Thoracic aorta (tissue), 2 donors: ENCODE measurements at places on chromosomes 7 and 10. TPM values are rescaled to one million over a fixed set of nuclear protein-coding genes. Genes with fewer than 3 reads are reported as not detected.

CUBN gene
- 4.1 TPM for total RNA-seq

RADIL gene
- total RNA-seq: 6.7 TPM

FRAT2 gene
- total RNA-seq: 8.3 TPM

CHRM2 gene
- total RNA-seq: not detected

SEMA4G gene
- total RNA-seq: 3.5 TPM

BLNK gene
- total RNA-seq: 6.9 TPM

GIMAP5 gene
- 35.9 TPM for total RNA-seq

ZNF25 gene
- total RNA-seq: 22.9 TPM

GRCh38 chr10:67119651-67120050 is 193.8 kb downstream of the LRRTM3 start:
- no peak overlapping the region for H3K27ac ChIP-seq
- H3K36me3 ChIP-seq: no peaks in the 10 kb centered on the region
- no peak overlapping the region for H3K4me3 ChIP-seq
- H3K4me1 ChIP-seq: no peaks in the 10 kb centered on the region
- no peak for DNase-seq

GRCh38 chr10:70379581-70380176 is 2.7 kb downstream of the LRRC20 start:
- peaks cover 6% of the 10 kb centered on the region for H3K4me1 ChIP-seq
- no peak overlapping the region for H3K4me3 ChIP-seq
- DNase-seq: no peak
- H3K27me3 ChIP-seq: no peaks in the 10 kb centered on the region
- H3K27ac ChIP-seq: no peak overlapping the region

DNA sequence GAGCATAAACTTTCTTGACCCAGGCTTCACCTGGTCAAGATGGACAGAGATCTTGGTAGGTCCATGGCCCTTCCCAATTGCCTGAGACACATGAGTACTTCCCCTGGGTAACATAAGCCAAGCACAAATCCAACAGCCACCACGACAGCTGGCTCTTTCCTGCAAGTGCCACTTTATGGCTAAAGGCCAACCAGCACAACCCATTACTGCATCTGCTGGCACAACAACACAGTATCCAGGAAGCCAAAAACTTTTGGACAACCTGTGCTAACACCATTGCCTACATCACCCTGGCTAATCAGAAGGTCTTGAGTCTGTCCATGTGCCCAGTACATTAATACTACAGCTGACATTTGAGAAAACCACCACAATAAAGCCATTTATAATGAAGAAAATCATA is 548.0 kb upstream of the SEMA3D start:
- no peak overlapping the region for H3K27ac ChIP-seq
- H3K4me1 ChIP-seq: no peaks in the 10 kb centered on the region
- H3K4me3 ChIP-seq: no peak overlapping the region

GRCh38 chr10:89625041-89625765 is 19.8 kb downstream of the PANK1 start:
- no peaks in the 10 kb centered on the region for H3K27me3 ChIP-seq
- H3K36me3 ChIP-seq: no peaks in the 10 kb centered on the region
- no peak for DNase-seq
- H3K4me3 ChIP-seq: no peak overlapping the region
- no peaks in the 10 kb centered on the region for H3K4me1 ChIP-seq

DNA sequence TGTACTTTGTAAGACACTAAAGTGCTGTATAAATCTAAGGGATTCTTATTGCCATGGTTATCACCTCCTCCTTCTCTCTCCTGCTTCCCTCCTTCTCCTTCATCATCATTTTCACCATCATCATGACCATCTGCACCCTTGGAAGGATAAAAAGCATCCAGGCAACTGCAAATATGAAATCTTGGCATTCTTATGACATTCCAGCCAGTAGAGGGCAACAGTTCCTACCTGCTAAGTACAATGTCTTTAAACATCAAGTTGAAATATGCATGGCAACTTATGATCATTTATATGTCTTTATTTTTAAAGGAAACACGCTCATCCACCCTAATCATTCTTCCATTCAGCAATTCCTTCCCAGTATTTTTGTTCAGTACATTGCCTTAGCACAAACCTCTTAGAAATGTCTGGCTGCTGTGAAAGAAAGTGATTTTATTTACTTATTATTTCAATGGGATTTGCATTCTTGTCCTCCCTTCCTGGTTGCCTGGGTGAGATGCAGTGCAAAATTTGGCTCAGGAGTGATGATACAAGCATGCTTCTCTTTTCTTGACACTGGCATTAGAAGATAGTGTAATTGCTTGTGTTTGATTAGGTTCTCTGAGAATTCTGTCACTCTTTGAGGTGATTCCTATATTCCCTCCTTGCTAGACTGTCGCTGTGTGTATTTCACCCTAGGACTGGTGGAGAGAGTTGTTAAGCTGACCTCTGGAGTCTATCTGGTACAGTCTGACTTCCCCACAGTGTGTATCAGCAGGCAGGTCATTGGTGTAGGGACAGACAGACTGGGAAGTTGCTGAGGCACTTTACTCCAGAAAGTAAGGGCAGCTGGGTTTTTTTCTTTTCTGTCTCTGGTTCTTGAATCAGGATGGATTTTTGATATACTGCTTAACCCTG is 188.5 kb upstream of the BMPER start:
- no peak for DNase-seq
- H3K4me3 ChIP-seq: no peak overlapping the region
- no peaks in the 10 kb centered on the region for H3K36me3 ChIP-seq
- peaks cover 2% of the 10 kb centered on the region for H3K4me1 ChIP-seq
- H3K27ac ChIP-seq: no peak overlapping the region

GRCh38 chr10:105328503-105329133 is 687.5 kb downstream of the SORCS3 start:
- H3K27ac ChIP-seq: no peak overlapping the region
- DNase-seq: no peak
- H3K36me3 ChIP-seq: no peaks in the 10 kb centered on the region
- H3K4me1 ChIP-seq: no peaks in the 10 kb centered on the region
- no peak overlapping the region for H3K4me3 ChIP-seq

DNA sequence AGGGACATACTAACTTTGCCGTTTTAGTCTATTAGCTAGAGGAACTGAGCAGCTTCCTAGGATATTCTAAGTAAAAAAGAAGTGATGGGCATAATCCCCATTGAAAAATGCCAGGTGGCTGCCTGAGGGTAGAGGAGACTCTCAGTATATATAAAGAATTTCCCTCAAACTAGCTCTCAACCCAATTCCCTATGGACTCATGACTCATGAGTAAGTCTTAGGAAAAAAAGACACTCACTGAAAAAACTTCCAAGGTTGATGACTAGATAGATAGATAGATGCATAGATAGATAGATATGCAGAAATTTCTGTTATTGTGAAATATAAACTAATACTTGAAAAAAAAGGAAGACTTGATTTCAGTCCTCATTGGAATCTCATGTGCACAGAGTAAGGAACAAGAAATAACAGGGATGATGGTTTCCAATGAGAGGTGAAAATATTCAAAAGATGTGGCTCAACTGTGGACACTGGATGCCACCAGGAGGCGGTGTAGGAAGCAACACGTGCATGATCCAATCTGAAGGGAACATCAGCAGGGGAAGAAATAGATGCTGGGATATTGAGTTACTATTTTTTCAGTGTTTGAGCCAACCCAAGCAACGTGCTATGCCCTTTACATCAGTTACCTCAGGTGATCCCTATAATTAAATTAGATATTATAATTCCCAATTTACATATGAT is 711.0 kb upstream of the LRRTM3 start:
- H3K4me1 ChIP-seq: no peaks in the 10 kb centered on the region
- H3K27me3 ChIP-seq: no peaks in the 10 kb centered on the region
- no peak overlapping the region for H3K4me3 ChIP-seq
- no peaks in the 10 kb centered on the region for H3K36me3 ChIP-seq
- H3K27ac ChIP-seq: no peak overlapping the region

DNA sequence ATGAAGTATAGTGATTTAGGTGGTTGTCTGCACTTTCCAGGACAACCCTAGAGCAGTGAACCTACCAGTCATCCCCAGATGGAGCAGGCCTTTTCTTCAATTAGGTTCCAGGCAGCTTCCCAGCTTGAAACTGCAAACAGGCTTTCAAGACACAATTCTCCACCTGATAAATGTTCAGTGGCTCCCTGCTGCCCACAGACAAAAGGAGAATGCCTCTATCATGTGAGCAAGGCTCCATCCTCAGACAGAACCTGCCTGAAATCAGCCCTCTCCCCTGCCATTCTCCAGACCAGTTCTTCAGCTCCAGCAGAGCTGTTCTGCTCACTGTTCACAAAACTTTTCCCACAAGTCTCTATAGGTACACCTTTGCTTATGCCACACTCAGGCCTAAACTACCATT is 22.1 kb downstream of the RELN start:
- H3K27ac ChIP-seq: no peak overlapping the region
- DNase-seq: no peak
- no peak overlapping the region for H3K4me3 ChIP-seq
- no peaks in the 10 kb centered on the region for H3K4me1 ChIP-seq

- no peak overlapping the region for H3K4me3 ChIP-seq
- DNase-seq: no peak
- H3K4me1 ChIP-seq: no peaks in the 10 kb centered on the region
- H3K27me3 ChIP-seq: no peaks in the 10 kb centered on the region
These were observed 11.4 kb downstream of the NHLRC2 start for GRCh38 chr10:113865901-113866300.

DNA sequence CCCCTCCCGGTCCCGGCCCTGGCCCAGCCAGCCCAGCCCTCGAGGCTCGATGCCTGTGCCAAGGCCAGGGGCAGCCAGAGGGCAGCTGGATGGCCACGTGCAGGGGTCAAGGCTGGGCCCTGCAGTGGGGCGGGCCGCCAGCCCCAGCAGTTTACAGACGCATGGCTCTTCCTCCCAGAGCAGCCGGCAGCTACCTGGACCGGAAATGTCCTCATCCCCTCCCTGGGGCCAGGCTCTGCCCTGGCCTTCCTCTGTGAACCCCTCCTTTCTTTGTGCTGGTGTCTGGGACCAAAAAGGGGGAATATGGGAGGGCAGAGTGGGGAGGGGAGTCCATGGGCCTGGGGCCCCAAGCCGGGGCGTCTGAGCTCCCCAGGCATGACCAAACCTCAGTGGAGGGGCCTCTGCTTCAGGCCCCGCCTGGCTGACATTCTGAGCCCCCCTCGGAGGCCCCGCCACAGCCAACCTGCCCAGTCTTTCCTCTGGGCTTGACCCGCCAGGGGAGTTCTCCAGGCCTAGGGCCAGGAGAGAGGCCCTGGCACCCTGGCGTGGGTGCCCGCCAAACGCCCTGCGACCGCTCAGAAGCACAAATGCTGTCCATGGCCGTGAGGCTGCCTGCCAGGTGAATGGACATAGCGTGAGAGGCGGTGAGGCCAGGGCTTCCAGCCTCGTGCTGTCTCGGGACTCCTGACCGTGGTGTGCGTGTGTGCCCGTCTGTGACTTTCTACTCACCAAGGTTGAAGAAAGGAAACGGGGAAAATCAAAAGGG is 24.7 kb upstream of the AMZ1 start:
- H3K27me3 ChIP-seq: no peaks in the 10 kb centered on the region
- peaks cover 16% of the 10 kb centered on the region for H3K36me3 ChIP-seq
- no peak overlapping the region for H3K27ac ChIP-seq
- H3K4me3 ChIP-seq: no peak overlapping the region
- no peak for DNase-seq
- H3K4me1 ChIP-seq: no peaks in the 10 kb centered on the region

DNA sequence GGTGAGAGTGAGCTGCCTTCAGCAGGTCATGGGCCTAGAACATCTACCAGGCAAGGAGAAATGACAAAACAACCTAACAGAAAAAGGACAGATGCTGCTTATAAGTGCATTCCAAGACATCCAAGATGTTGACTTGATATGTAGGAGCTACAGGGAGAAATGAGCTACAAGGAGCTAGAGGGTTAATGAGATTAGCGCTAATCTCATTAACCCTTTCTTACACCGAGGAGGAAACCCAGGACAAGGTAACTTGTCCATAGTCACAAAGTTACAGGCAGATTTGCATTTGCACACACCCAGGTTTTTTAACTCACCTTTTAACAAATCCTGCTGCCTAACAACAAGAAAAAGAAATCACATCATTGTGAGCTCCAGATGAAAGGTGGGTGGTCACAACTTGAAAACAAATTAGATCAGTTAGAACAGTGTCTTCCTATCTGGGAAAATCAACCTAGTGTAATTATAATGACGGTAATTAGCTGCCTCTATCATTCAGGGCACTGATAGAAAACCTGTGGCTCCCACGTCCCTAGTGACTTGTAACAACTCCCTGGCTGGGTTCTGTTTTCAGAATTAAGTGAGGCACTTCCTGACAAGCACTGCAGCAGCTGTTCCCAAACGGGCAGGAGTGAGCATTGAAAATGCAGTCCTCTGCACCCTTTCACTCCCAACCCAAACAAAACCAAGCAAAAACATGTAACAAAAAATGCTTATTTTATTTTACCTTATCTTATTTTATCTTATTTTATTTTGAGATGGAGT is 5.7 kb downstream of the KIAA1549 start:
- no peaks in the 10 kb centered on the region for H3K36me3 ChIP-seq
- H3K4me3 ChIP-seq: no peak overlapping the region
- H3K27ac ChIP-seq: no peak overlapping the region
- H3K4me1 ChIP-seq: peaks cover 7% of the 10 kb centered on the region
- no peaks in the 10 kb centered on the region for H3K27me3 ChIP-seq
- no peak for DNase-seq

GRCh38 chr10:112913661-112914287 is 36.3 kb upstream of the TCF7L2 start:
- H3K27ac ChIP-seq: no peak overlapping the region
- H3K4me3 ChIP-seq: no peak overlapping the region
- no peak for DNase-seq
- no peaks in the 10 kb centered on the region for H3K27me3 ChIP-seq
- H3K4me1 ChIP-seq: no peaks in the 10 kb centered on the region
